ENCODE measurements at places on chromosomes 1 and 21.

DNA sequence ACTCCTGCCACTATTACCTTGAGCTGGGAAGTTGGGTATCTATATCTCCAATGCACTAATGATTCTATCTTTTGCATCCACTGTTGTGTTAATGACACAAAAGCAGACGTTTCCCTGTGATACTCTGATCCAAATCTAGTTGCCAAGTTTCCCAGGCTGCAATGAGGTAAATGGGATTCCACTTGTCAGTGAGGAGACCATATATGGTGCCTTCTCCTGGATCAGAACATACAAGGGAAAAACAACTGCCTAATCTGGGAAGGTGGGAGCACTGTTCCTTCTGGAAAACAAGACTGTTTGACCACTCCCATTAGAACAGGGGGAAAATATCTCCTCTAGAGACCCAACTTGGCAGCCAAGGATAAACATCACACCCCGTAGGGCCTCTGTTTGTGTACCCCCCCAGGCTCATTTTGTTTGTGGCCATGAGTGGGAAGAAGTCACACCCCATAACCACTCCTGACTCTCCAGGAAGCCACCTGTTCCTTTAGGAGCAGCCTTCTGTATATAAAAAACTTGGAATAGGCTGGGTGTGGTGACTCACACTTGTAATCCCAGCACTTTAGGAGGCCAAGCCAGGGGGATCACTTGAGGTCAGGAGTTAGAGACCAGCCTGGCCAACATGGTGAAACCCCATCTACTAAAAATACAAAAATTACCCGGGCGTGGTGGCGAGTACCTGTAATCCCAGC, 28.5 kb upstream of the SLC6A9 start:
- DNase-seq: no peak

DNA sequence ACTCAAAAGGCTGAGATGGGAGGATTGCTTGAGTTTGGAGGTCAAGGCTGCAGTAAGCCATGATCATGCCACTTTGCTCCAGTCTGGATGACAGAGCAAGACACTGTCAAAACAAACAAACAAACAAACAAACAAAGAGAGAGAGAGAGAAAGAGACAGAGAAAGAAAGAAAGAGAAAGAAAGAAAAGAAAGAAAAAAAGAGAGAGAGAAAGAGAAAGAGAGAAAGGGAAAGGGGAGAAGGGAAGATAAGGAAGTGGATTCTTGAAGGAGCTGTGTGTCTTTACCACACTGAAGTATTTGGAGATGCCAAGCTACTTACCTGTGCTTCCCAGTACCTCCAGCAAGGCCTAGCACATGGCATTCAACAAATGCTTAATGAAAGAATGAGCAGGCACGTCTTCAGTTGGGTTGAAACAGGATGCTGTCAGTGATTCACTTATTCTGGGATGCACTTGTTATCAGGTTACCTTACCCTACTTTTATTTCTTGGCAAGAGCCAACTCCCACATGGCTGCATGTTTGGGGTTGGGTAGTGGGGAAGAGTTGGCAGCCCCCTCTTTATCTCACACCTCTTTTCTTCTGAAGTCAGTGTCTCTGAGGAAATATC, 28.8 kb downstream of the CD101 start:
- no peak for DNase-seq

DNA sequence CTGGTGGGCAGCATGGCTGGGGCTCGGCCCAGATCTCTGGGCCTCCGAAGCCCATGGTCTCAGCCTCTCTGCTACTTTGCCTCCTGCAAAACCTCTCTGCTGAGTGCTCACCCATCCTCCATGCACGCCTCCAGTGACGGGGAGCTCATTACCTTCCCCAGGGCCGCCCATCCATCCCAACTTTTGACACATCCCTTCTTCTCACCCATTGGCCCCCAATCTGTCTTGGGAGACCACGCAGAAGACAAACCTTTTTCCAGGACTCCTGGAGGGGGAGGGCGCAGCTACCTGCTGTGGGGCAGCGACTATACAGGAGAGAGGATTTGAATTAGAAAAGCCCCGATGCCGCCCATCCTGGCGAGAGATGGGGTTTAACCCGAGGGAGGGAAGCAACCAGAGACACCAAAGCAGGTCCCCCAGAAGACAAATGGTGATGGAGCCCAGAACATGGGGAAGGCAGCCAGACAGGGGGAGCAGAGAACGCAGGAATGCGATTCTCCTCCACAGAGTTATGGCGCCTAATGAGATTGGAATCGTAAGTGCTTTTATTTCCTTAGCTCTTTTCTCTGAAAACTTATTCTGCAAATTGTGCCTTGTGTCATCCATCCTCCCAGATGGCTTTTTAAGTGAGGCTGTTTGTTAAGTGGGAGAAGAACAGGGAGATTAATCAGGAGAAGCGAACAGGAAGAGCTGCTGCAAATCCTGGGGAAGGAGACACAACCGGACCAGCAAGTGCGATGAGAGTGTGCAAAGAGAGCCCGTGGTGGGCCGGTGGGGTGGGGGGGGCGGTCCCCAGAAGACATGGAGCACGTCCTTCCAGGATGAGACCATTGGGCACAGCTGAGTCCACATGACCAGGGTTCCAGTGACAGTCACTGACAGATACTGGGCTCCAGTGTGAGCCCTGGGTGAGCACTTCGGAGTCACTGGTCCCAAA, 623.5 kb downstream of the MATN1 start:
- DNase-seq: no peak

GRCh38 chr1:162889989-162890388, 29.0 kb upstream of the CCDC190 start:
- no peak for DNase-seq

DNA sequence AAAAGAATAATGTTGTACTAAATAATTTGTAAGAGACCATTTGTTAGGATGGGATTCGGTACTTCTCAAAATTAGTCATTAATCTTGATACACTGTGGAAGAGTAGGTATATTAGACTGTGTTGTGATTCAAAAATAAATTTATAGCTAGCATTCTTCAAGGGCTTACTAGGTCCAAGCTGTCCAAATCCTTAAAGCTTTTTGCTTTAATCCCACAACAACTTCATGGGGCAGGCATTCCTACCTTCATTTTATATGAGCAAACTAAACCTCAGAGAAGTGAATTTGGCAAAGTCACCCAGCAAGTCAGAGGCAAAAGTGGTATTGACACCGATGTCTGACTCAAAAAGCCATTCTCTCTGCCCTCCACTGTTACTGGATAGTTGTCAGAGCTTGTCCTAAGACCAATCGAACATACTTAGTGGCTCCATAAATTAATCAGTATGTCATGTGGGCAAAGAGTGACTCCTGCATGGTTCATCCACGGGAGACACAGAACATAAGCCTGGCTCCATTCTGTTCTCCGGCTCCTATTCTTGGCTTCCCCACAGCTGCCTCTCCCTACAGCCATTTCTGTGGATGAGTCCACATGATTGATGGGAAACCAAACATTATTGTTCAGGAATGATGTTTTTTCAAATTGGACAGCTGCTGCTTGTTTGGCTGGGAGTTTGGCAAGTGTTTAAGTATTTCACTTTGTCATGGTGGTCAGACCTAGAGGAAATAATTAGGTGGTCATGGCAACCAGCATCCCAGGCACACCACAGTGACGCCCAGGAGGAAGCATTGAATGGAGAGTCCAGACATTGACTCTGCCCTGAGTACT, 133.4 kb upstream of the FGGY start:
- DNase-seq: no peak

GRCh38 chr1:14165371-14165801, 433.1 kb upstream of the KAZN start:
- no peak for DNase-seq

DNA sequence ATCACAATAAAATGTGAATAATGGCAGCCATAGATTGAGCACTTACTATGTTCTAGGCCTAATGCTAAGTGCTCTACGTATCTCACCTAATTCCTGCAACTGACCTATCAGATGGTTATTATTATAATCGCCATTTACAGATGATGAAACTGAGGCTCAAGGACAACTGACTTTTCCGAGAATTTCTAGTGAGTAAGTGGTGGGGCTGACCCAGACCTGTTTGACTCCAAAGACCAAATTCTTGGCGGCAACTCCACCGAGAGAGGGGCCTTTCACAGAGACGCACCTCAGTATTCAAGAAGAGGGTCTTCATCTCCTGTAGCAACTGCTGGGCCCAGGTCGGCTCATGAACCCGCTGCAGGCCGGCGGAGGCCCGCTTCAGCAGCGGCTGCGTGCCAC, 573 bp downstream of the TMEM234 start:
- no peak for DNase-seq

DNA sequence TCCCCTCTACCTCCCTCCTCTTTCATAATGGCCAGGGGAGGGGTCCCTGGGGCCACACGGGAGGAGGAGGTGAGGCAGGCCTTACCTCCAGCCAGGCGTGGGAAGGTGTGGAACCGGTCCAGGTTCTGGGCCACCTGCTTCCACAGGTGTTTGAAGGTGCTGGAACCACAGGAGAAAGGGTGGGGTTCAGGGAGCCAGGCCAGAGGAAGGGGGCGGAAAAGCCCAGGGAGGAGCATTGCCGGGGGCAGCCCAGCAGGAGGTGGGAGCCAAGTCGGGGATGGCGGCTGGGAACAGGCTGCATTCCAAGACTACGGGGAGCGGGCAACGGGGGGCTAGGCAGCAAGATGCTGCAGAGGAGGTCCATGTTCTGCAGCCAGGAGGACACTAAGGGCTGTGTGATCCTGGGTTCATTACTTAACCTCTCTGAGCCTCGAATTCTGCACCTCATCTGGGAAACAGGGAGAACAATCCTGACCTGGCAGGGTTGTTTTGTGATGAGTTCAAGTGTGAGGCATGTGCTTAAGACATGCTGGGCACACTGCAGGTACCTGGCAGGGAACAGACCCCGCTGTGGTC, 19.8 kb upstream of the TAS1R2 start:
- no peak for DNase-seq

GRCh38 chr21:25362375-25363267, 244.7 kb downstream of the MRPL39 start:
- no peak for DNase-seq

DNA sequence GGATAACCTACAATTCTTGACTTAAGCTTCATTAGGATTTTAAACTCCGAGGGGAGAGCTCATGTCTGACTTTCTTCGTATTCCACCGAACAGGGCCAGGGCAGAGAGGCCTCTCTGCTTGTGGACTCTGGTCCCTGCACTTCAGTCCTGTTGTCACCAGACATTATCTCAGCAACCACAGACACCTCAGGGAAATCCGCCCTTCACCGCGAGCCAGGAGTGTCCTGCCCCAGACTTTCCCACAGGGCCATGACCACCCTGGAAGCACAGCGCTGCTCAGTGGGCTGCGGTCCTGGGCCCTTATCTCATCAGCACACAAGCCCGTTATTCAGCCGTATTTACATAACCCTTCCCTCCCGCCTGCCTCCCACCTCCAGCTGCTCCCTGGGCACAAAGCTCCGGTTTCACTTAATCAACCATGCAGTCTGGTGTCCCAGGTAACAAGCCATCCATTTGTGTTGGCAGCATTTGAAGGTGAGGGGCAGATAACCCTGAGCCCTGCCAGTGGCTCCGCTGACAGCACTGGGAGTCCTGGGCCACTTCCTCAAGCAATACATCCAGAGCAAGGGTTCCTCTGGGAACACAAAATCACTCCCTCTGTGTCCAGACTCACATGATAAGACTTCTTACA, 122.8 kb upstream of the RAB4A start:
- peak; percentile 65 for DNase-seq

DNA sequence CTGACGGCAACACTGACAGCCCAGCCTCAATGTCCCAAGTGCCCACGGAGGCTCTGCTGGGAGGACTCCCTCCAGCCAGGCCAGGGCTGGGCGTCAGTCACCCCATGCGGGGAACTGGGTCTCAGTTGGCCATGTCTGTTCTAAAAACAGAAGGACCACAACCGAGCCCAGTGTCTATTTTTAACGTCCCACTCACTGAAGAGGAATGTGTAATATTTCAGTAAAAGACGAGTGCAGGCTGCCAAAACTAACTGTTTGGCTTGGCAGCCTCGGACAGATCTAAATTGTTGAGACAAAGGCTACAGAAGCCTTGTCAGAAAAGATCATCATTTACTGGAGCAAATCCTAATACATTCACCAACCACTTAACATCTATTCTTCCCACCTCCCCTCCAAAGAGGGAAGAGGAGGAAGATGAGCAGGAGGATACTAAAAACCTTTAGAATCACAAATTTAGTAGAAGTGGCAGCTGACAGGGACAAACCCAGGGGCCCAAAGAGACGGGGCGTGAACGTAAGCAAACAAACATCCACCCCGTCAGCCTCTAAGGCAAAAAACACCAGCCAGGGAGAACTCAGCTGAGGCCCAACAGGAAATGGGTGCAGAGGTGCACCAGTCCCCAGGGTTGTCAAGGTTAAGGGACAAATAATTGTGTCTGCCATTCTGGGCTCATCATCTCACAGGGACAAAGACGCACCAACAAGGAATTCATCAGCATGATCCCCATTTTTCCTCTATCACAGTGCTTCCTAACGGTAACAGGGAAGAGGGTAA, 18.7 kb downstream of the C1orf198 start:
- peak; percentile 82 for DNase-seq

- DNase-seq: no peak
Measured at GRCh38 chr1:36203554-36204346, 20.5 kb upstream of the THRAP3 start.

- DNase-seq: no peak
Measured at GRCh38 chr21:37642493-37642892, 273.8 kb downstream of the KCNJ6 start.

DNA sequence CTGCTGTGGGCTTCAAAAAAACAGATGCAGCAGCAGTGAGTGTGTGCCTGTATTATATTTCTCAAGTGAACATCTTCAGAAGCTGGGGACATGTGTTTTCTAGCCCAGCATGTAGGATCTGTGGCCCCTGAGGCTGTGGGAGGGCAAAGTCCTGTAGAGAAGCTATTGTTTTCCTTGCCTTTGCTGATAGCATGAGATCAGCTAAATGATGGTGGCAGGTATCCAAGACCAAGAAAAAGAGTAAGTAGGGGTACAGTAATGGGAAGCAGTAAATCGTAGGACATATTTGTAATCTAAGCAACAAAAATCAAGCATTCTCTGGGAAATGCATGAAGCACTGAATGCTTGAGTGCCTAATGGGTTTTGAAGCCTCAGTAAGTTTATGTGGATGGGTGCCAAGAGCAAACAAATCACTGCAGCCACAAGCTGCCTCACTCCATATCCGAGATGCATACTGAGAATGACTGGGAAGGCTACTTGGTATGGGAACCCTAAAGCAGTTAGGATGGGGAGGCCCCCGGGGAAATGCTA, 98.3 kb downstream of the CD58 start:
- DNase-seq: no peak

DNA sequence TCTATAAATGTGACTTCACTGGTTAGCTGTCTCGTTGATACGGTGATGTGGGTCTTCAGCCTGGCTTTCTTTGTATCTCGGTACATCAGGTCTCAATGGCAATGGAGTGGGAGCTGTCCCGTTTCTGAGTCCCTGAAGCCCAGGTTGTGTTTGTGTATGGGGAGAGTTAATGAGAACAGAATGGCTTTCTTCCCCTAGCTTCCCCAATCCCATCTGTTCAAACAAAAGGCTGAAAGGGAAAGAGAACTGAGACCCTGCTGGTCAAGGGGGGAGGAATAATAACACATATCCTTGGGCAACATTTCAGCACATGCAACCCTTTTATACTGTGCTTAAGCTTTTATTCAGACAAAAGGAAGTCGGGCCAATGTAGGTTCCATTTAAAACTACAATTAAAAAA, 28.4 kb upstream of the CASQ2 start:
- DNase-seq: no peak
